ENCODE measurements at places on chromosomes 13 and 19.

GRCh38 chr13:32126278-32126677, 94.7 kb downstream of the FRY start:
- DNase-seq, result no peak

DNA sequence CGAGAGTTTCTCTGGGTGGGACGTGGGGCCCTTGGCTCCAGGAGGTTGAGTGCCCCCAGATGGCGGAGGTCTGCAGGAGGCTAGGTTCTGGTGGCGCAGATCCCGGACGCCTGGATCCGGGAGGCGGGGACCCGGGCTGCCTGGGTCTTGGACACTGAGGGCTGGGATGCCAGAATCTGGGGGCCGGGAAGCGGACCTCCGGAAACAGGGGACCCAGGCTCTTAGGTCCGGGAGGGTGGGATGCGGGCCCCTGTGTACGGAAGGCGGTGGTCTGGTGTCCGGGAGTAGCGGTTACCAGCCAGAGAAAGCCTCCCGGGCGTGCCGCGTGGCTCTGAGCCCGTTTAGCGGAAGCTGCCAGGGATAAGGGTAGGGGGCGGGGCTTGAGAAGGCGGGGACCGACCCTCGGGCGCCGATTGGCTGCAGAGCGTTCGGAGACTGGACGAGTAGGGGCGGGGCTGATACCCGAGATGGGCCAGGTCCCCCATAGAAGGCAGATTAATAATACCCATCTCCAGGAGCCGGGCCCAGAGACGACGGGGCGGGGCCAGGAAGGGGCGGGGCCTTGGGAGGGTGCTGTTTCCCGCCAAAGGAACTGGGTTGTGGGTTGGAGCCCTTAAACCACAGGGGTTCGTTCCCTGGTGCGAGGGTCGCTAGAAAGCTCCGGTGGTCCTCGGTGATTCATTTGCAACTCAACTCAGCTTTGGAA, at the start of gene SLC1A5:
SLC1A5 (minus strand) TSS at position 333 of the 706 bp plus-strand sequence. CDS start 629 bp downstream, outside the sequence.
- DNase-seq, result peak; percentile 100

GRCh38 chr19:55247621-55248099, 11.2 kb downstream of the PPP6R1 start:
- no peak for DNase-seq

DNA sequence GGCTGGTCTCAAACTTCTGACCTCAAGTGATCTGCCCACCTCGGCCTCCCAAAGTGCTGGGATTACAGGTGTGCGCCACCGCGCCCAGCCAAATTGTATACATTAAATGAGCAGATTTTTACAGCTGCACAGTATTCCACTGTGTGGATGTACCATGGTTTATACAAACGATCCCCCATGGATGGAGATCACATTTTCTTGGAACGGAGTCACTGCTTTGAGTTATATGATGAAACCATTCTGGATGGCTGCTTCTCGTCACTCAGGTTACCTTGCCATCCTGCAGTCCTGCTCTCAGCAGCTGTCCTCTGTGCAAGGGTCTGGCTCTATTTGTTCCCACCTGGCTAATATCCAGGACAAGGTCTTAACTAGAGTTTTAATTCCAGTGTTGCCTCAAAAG, 39.1 kb upstream of the SLC15A1 start:
- no peak for DNase-seq

DNA sequence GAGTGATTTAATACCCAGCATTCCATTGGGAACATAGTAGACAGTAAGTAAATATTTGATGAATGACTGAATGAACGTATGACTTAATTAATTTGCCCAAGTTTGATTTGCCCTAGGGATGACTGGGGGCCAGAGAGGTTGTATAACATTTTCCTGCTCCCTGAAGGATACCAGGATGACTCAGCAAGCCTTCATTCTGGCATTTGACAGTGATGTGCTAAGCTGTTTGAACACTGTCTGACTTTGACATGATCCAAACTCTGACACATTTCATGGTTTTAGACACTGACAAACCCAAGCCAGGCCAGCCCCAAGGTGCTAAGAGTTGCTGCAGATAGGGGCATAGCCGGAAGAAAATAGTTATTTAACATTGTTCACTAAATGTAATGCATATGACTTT, 53.4 kb upstream of the KLF12 start:
- no peak for DNase-seq

DNA sequence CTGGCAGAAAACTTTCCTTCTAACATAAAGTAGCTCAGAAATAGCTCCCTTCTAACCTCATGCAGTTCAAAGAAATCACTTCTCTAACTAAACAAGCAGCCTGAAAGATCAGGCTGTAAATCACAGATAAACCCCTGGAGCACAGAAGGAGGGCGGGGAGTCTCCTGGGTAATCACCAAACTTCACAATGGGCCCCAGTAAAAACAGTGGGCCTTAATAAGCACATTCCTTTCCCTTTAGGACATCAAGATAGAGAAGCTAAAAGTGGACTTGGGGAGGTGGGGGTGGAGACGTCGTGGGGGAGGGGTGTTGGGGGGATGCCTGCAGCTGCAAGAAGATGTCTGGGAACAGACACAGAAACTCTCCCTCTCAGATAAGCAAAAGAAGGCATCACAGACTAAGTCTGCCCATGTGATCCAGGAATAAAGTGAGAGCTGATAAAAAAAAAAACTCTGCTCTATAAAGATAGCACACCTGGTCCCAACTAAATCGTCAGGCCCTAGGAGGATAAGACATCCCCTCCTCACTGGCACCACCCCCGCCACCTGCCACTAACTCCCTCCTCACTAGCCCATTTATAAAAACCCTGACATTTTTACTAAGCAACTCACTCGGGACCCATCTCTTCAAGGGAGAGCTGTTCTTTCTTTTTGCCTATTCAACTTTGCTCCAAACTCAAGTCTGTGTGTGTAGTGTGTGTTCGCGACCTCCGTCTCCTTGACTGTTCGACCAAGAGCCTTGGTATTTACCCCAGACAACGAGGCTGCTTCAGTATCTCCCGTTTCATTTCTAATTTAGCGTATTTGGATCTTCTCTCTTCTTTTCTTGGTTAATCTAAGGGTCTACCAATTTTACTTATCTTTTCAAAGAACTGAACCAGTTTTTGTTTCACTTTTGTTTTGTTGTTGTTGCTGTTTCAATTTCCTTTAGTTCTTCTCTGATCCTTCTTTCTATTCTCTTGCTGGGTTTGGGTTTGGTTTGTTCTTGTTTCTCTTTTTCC, 31.7 kb downstream of the DNAJC15 start:
- peak; percentile 89 for DNase-seq

- DNase-seq, result no peak
Measured at GRCh38 chr19:47381653-47382279, 32.7 kb downstream of the DHX34 start.

DNA sequence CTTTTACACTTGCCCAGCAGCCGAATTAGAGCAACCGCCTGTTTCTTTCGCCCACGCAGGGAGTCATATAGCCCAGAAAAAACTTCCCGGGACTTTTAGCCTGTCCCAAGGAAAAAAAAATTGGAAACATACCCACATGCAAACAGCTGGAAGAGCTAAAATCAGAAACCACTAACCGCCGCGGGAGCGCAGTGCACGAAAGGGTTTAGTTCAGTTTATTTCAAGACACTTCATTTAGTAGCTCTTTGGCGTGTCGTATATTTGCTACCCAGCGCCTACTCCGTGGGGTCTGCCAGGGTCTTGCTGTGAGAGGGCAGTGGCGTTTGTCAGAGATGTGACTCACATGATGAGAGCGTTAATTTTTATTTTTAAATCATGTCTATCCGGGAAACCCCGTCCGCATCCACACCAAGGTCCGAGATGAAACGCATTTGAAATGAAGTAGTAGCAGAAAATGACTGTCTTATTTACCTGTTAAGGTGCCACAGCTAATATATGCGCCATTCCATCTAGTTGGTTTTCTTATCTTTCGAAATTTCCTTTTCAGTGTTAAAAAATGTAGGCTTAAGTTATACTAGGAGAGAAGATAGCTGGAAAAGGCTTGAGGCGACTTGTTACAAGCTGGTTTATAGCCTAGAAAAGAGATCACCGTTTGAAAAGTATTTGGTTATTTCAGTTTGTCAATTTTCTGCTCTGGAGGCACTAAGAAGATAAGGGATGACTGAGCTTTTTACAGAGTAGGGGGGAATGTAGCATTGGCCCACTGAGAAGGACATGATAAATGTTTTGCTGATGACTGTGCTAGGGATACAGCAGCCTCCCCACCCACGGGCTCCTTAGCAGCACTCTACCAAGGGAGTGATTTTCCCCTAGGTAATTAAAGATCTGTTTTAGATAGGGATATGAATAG, 1.7 kb downstream of the KLF5 start:
- no peak for DNase-seq

- no peak for DNase-seq
Measured at GRCh38 chr13:98509271-98510155, 67.4 kb downstream of the STK24 start.

- no peak for DNase-seq
Measured at GRCh38 chr19:6543866-6544347, 13.1 kb downstream of the TNFSF9 start.

Data from endodermal cell (in vitro differentiated cells).